ENCODE measurements at places on chromosomes 1 and 21.

DNA sequence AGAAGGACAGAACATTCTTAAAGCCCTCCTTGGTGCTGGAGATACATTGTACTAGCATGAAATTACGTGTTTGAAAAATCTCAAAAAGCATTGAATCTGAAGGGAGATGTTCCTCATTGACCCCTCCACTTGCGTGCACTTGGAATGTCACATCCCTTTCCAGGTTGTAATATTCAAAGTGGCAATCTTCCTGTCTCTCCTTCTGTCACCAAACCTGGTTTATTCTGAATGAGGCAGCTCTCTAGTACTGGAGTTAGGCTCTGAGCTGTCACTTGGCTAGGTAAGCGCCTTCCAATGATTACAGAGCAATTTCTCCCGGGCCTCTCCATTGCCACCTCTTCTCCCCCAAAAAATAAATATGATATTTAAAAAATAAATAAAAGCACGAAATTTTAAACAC, 855 bp downstream of the DSCAM start:
- DNase-seq: no peak

DNA sequence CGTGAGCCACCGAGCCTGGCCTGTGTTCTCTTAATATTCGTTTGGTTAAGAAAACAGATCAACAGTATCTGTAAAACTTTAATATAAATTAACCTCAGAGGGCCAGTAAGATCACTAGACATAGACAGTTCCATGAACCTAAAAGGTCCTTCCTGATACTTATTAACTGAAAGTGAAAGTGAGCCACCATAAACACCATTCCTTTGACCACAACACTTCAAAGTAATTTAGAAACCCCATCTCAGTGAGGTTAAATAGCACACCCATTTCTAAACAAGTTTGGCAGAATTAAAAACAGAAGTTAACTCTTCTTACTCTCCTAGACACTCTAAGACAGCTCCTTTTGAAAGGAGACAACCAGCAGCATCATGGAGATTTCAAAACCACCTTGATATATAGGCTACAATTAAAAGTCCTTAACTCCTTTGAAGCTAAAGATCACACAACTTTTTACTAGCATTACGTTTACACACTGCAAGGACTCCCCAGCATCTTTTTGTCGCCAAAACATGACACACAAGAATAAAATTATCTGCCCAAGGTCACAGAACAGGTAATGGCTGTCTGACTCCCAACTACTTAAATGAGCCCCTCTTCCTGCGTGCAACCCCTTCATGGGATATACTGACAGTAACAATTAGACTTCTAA, 2.2 kb downstream of the RNF19B start:
- no peak for DNase-seq

DNA sequence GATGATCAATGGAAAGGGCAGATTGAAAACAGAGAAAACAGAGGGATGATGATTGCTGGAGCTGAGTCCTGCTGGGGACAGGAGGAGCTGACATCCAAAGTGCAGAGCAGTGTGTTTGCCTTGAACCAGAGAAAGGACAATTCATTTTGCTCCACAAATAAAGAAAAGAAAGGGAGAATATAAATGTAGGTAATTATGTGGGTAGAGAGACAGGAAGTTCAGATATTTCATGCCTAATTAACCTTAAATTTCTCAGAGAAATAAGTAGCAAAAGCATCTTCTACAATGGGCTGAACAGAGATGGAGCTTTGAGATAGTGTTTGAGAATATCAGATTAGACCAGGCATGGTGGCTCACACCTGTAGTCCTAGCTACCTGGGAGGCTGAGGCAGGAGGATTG, 93.2 kb downstream of the TNFSF18 start:
- no peak for DNase-seq

- peak; percentile 23 for DNase-seq
Measured at GRCh38 chr1:3482378-3482849, 27.9 kb downstream of the ARHGEF16 start.

GRCh38 chr1:192476802-192477298, 98.7 kb upstream of the RGS1 start:
- peak; percentile 27 for DNase-seq

- peak; percentile 47 for DNase-seq
Measured at GRCh38 chr1:215146240-215146975, 63.9 kb downstream of the KCNK2 start.

DNA sequence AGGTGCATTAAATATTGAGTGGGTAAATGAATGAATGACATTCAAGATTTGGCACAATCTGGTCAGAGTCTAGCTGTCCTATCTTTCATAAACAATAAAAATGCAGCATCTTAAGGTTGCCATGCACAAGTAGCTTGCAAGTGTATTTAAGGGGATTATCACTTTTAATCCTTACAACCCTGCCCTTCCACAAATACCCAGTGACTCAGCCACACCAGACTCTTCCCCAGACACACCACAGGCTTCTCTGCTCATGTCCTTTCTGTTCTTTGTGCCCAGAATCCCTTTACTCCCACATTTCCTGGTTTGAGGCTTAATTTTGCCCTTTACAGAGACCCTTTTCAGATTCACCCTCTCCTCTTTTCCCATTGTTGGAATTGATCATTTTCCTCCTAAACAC, 59.8 kb downstream of the KIRREL1 start:
- DNase-seq: peak; percentile 57

DNA sequence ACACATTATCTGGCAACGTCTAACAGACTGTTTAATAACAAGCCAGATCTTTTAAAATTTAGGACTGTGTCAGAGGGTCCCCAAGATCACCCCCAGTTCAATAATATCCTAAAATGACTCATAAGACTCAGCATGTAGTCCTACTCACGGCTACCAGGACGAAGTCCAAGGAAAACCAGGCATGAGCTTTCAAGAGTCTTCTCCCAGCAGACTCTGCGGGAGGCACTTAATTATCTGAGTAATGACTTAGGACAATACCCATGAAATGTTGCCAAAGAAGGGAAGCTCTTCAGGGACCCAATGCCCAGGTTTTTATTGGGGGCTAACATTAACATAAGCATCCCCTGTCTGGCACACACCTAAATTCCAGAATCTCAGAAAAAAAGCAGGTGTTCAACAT, 7.0 kb downstream of the HFM1 start:
- no peak for DNase-seq

DNA sequence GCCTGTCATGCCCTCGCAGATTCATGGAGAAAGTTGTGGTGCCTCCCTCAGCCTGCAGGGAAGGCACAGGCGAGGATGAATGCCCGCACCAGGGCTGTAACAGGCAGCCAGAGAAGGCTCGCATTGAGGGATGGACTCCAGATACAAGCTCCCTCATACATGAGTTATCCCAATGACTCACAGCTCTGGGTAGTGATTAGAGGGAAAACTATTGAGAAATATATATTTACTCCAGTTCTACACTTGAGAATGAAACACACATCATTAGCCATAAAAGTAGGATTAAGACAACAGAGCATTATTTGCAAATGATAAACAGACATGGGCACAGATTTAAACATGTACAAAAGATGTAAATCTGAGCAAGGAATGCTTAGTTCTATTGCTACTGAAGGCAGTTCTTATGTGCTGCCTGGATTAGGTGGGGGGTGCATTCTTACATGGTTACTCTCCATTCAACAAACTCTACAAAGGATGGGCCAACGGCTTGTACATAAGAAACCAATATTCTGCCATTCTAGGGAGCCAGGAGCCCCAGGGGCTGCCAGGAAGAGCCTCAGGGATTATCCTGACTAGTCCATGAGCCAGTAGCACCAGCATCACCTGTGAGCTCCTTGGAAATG, 97.9 kb downstream of the CSMD2 start:
- DNase-seq: peak; percentile 76

- DNase-seq: no peak
Measured at GRCh38 chr1:195754874-195755273, 853.4 kb downstream of the KCNT2 start.

- no peak for DNase-seq
Measured at GRCh38 chr1:1684031-1684681, 8.4 kb downstream of the SLC35E2B start.

GRCh38 chr1:67831850-67832513, 1.3 kb downstream of the GNG12 start:
- DNase-seq: peak; percentile 83

DNA sequence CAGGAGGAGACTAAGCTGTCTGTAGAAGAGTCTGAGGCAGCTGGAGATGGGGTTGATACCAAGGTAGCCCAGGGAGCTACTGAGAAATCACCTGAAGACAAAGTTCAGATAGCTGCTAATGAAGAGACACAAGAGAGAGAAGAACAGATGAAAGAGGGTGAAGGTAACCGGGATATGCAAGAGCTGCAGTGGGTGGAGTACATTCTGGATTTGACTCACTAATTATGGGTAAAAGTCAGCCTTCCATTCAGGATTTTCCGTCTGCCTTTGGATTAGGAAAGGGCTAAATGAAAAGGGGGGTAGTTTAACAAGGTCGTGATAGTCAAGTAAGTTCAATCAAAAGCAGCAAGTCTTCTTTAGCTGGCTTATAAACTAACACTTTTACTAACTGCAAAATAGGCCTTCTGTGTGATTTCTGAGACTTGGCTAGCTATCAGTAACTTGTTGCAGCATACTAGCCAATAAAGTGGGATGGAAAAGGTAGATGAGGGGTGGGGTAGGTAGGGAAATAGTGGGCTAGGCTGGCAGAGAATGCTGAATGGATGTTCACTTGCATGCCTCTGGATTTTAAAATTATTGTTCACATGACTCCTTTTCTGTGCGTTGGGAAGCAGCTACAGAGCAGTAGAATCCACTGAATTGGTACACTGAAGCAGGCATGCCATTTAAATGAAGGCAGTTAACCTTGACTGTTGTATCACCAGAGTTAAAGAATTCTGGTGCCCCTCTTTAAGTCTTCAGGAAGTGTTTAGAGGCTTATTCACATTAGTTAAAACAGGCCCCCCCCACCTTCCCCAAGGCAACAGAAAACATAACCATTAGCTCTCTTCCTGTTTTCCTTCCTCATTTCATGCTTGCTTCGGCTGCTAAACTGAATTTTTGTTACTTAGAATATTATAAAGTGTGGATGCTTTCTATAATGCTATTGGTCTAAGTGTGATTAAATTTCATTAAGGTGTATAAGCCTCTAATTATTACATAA, 15.4 kb downstream of the CCDC17 start:
- DNase-seq: no peak

GRCh38 chr1:114502080-114502479, 8.9 kb downstream of the TRIM33 start:
- DNase-seq: no peak

DNA sequence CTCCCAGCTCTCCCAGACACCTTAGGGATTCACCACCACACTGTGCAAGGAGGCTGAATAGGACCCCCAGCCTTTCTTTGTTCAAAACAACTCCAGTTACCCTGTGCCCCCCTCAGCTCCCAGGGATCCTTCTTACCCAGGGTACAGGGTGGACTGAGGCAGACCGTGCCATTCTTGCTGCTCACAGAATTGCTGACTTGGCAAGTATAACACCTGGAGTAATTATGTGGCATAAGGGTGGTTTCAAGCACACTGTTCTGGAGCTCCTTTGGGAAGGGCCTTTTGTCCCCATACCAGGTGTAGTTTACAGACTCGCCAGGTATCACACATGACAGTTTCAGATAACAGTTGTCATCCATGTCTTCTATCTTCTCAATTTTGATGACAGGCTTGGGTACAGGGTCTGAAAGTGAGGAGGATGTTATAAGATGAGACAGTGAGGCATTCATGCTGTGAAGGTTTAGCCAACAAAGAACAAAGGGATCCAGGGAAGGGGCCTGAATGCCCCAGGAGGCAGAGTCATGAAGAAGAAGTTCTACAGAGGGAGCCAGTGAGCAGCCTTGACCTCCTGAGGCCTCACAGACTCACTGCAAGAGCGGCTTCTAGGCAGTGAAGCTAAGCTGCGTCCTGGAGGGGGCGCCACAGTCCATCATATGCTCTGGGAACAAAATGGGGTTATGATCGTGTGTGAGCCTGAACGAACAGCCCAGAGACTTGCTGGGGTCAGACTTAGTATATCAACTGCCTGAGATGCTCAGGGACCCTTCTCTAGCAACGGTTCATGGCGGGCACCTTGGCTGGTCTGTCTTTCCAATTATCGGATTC, 30.3 kb downstream of the CD48 start:
- peak; percentile 73 for DNase-seq

DNA sequence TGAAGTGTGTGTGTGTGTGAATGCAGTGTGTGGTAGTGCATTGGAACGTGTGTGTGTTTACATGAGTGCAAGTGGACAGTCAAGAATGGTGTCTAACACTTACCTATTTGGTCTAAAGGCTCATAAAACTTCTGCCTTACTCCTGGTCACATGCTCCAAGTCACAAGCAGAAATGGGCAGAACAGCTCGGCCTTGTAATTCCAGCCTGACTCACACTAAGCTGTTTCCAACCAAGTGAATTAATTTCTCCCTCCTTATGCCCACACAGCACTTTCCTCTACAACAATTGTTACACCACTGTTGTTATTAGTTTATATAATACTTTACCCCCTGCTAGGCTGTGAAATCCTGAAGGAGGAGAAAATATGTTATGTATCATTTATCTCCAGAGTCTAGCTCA, 43.8 kb downstream of the DDR2 start:
- peak; percentile 58 for DNase-seq

DNA sequence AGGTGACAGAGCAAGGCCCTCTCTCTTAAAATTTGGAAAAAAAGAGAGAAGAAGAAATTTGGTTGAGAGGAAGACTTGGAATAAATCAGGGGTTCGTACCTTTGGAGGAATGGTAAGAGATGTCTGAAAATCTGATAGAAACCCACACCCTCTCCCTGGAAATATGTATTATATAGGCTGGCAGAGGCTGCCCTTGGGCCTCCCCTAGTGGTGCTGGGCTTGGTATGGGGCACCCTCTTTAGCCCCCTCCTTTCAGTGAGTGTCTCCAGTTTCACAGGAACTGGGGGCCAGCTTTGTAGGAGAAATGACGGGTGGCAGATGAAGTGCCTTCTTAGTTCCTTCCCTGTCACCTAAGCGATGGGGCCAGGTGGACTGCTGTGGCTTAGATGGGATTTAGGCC, 82.9 kb upstream of the SLC2A1 start:
- no peak for DNase-seq

DNA sequence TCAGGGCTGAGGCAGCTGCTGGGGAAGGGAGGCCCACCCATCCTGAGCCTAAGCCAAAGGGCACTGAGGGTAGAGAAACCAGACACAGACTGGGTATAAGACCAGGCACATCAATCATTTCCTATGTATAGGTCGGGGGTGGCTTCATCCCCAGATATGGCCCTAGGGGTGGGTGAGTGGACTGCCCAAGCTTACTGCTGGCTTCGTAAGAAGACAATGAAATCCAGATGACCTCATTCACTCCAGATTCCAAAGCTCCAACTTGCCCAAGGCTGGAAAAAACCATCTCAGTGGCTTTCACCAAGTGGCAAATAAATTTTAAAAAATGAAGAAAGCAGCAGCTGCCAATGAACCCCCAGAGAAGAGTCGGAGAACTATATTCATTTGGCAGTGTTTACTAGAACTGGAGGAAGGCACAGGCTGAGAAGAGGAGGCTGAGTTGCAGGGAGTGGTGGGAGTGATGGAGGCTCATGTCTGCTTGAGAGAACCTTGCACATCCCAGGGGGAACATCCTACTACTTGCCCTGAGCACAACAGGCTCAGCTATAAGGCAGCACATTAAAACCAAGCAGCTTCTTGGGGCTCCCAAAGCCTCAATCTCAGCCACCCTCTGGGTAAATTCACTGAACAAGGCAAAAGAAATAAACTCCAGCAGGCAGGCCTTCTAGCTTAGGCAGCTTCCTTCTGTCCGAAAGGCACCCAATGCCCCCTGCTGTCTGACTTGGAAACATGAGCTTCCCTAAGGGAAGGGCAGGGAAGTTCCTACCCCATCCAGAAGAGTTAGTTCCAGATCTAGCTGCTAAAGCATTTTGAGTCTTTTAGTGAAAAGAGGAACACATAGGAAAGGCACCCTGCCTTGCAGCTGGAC, 14.1 kb downstream of the PEA15 start:
- DNase-seq: peak; percentile 43

- DNase-seq: no peak
Measured at GRCh38 chr1:2384130-2384860, 7.1 kb downstream of the MORN1 start.

GRCh38 chr1:102120910-102121309, 124.2 kb upstream of the OLFM3 start:
- DNase-seq: no peak

All from HT1080 (cell line).